Endothelial cell of umbilical vein (primary cell): ENCODE measurements at places on chromosomes 7 and 10. TPM values are rescaled to one million over a fixed set of nuclear protein-coding genes. Genes with fewer than 3 reads are reported as not detected.

IFIT1B gene
- total RNA-seq: not detected in 2 replicates

PLCE1 gene
- 0.04 and 0.05 TPM in 2 replicates for total RNA-seq

COL28A1 gene
- total RNA-seq: not detected in 2 replicates

MSRB2 gene
- 16.2 and 19.4 TPM in 2 replicates for total RNA-seq

WAC gene
- 101 and 104 TPM in 2 replicates for total RNA-seq

GPC2 gene
- total RNA-seq: 17.5 and 20.9 TPM in 2 replicates

AMPH gene
- 8.0 and 9.2 TPM in 2 replicates for total RNA-seq

COL1A2 gene
- total RNA-seq: 5.6 and 40.8 TPM in 2 replicates

CCDC71L gene
- total RNA-seq: 62.5 and 65.2 TPM in 2 replicates

ELN gene
- 0.18 and 1.7 TPM in 2 replicates for total RNA-seq

CALML5 gene
- total RNA-seq: not detected in 2 replicates

WNT8B gene
- total RNA-seq: not detected in 2 replicates

DNA sequence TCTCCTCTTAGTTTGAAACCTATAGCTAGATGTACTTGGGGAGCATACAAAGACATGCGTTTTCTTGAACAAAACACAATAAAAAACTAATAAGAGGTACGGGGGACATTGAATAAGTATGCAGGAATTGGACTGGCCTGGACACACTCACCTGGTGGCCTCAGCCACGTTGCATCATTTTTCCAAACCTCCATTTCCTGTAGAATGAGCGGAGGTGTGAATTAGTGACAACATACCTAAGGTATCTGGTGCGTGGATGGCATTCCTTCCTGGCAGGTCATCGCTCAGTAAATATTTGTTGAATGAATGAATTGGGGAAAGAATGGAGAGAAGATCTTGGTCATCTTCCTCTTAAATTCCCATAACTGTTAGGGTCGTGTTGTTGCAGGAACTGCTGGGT, 103.2 kb upstream of the CTBP2 start:
- H3K27ac ChIP-seq: no peak overlapping the region
- no peak for DNase-seq
- H3K4me1 ChIP-seq: no peaks in the 10 kb centered on the region
- no peaks in the 10 kb centered on the region for H3K27me3 ChIP-seq
- no peak overlapping the region for H3K4me3 ChIP-seq
- H3K36me3 ChIP-seq: no peaks in the 10 kb centered on the region

- no peaks in the 10 kb centered on the region for H3K4me1 ChIP-seq
- no peak for DNase-seq
Measured at GRCh38 chr7:19128856-19129255, 11.4 kb upstream of the TWIST1 start.

GRCh38 chr10:99234041-99234790, 1.4 kb downstream of the HPSE2 start:
- H3K27me3 ChIP-seq: peaks cover 65% of the 10 kb centered on the region
- no peaks in the 10 kb centered on the region for H3K36me3 ChIP-seq
- no peaks in the 10 kb centered on the region for H3K4me1 ChIP-seq
- DNase-seq: peak; percentile 26

GRCh38 chr10:35792291-35792690, 150.2 kb upstream of the FZD8 start:
- H3K36me3 ChIP-seq: no peaks in the 10 kb centered on the region
- no peaks in the 10 kb centered on the region for H3K27me3 ChIP-seq
- DNase-seq: no peak
- H3K27ac ChIP-seq: no peak overlapping the region
- peaks cover 6% of the 10 kb centered on the region for H3K4me1 ChIP-seq

DNA sequence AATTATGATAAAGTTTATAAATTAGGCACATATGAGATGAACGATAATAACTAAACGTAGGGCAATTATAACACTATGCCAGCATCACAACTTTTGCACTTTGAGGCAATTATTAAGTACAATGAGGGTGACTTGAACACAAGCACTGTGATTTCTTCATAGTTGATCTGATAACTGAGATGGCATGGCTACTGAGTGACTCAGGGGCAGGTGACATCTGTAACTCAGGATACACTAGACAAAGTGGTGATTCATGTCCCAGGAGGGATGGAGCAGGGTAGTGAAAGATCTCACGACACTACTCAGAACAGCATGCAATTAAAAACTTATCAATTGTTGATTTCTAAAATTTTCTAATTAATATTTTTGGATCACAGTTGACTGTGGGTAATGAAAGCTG, 98.3 kb upstream of the ARHGAP21 start:
- no peaks in the 10 kb centered on the region for H3K36me3 ChIP-seq
- H3K27me3 ChIP-seq: no peaks in the 10 kb centered on the region
- DNase-seq: no peak

- no peaks in the 10 kb centered on the region for H3K27me3 ChIP-seq
- H3K4me1 ChIP-seq: no peaks in the 10 kb centered on the region
- DNase-seq: no peak
- no peak overlapping the region for H3K27ac ChIP-seq
Measured at GRCh38 chr7:2124604-2125345, 108.0 kb downstream of the MAD1L1 start.

- no peak for DNase-seq
- H3K36me3 ChIP-seq: peaks cover 13% of the 10 kb centered on the region
- H3K4me3 ChIP-seq: no peak overlapping the region
- peaks cover under 1% of the 10 kb centered on the region for H3K27me3 ChIP-seq
- H3K4me1 ChIP-seq: peaks cover 5% of the 10 kb centered on the region
- no peak overlapping the region for H3K27ac ChIP-seq
Measured at GRCh38 chr10:43644252-43644651, 4.4 kb downstream of the ZNF32 start.

GRCh38 chr7:150852371-150852905, at the start of gene AOC1:
AOC1 (plus strand) TSS chr7:150852517; CDS start chr7:150856471, 3,954 bp downstream.
- no peak for DNase-seq
- H3K4me3 ChIP-seq: no peak within 1 kb of the TSS
- H3K4me1 ChIP-seq: no peaks in the 10 kb centered on the region

DNA sequence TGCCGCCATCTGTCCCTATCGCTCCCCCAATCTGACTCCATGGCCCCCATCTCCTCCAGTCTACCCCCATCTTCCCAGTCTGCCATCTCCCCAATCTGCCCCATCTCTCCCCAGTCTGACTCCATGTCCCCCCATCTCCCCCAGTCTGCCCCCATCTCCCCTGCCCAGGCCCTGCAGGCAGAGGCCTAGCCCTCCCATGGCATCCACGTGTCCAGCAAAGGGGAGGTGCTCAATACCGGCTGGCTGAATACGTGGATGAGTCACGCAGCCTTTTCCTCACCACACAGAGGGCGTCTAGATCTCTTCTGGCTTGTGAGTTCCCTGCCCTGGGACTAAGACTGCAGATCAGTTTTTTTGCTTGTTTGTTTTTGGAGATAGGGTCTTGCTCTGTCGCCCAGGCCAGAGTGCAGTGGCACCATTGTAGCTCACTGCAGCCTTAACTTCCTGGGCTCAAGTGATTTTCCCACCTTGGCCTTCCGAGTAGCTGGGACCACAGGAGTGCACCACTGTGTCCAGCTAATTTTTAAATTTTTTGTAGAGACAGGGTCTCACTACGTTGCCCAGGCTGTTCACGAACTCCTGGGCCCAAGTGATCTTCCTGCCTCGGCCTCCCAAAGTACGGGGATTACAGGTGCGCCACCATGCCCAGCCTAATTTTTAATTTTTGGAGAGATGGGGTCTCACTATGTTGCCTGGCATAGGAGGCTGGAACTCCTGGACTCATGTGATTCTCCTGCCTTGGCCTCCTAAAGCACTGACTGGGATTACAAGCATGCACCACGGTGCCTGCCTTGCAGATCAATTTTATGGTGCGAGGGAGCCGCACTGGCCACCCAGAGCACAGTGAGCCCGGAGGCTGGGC, 15.3 kb upstream of the GPR146 start:
- no peaks in the 10 kb centered on the region for H3K36me3 ChIP-seq
- H3K27ac ChIP-seq: peak overlapping the region; percentile 26
- no peak overlapping the region for H3K4me3 ChIP-seq
- H3K4me1 ChIP-seq: peaks cover 8% of the 10 kb centered on the region
- no peaks in the 10 kb centered on the region for H3K27me3 ChIP-seq

- H3K4me3 ChIP-seq: no peak overlapping the region
- no peaks in the 10 kb centered on the region for H3K27me3 ChIP-seq
- DNase-seq: no peak
- H3K27ac ChIP-seq: no peak overlapping the region
Measured at GRCh38 chr7:106273009-106273668, 11.6 kb downstream of the NAMPT start.

DNA sequence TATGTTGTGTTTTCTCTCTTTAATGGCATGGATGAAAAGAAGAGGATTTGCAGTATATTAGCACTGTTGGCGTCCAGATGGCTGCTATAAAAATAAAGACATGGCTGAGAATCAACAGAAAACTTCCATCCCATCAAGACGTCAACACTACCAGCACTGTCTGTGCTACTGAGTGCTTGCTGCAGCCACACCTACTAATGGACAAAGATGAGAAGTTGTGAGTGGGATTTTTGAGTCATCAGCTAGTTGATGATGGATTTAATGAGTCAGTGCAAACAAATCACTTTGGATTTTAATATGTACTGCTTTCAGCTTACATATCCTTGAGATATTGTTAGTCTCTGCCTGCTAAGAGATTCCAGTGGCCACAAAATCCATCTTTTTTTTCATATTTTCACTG, 631.0 kb upstream of the ANKRD30A start:
- no peaks in the 10 kb centered on the region for H3K27me3 ChIP-seq
- peak; percentile 87 for DNase-seq
- peak overlapping the region; percentile 40 for H3K27ac ChIP-seq
- H3K4me1 ChIP-seq: peaks cover 45% of the 10 kb centered on the region

DNA sequence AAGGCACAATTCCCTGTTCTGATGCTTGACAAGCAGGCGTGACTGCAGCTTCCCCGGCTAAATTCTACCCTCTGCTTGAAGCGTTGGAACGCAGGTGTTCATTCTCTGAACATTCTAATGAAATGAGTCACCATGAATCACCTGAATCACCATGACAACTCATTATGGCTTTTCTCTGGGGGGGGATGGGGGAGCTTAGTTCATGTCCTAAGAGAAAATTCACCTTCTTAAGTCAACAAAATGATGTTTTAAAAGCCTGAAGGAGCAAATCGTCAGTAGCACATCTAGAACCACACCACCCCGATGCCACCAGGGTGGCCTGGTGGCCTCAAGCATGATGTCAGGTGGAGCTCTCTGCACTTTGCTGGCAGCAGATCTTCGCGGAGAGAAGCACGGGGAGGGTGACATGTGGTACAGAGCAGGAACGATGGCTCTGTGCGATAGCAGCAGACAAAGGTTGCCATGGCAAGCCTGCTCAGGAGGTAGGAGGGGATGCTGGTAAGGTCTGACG, 33.7 kb downstream of the DDC start:
- H3K36me3 ChIP-seq: no peaks in the 10 kb centered on the region
- peak; percentile 15 for DNase-seq
- no peak overlapping the region for H3K4me3 ChIP-seq
- no peak overlapping the region for H3K27ac ChIP-seq
- H3K27me3 ChIP-seq: no peaks in the 10 kb centered on the region

DNA sequence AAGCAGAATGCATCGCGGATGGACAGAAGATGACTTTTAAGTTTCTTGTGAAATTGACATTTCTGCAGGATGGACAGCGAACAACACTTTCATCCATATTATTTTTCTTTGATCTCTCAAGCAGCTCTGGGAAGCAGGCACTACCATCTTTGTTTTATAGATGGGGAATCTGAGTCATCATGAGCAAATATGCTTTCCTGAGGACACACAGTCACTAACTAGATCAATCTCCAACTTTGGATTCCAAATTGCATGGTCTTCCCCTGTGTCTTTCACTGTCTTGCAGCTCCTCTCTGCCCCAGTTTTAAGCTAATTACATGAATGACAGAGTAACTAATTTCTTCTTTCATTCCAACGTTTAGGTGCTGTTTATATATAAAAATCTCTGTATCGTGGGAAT, 201.5 kb downstream of the ADAM12 start:
- no peaks in the 10 kb centered on the region for H3K36me3 ChIP-seq
- H3K4me1 ChIP-seq: no peaks in the 10 kb centered on the region
- DNase-seq: no peak

GRCh38 chr7:23615331-23615730, 18.1 kb downstream of the CCDC126 start:
- H3K27ac ChIP-seq: no peak overlapping the region
- H3K27me3 ChIP-seq: no peaks in the 10 kb centered on the region
- DNase-seq: no peak
- H3K4me1 ChIP-seq: no peaks in the 10 kb centered on the region
- no peak overlapping the region for H3K4me3 ChIP-seq
- no peaks in the 10 kb centered on the region for H3K36me3 ChIP-seq

DNA sequence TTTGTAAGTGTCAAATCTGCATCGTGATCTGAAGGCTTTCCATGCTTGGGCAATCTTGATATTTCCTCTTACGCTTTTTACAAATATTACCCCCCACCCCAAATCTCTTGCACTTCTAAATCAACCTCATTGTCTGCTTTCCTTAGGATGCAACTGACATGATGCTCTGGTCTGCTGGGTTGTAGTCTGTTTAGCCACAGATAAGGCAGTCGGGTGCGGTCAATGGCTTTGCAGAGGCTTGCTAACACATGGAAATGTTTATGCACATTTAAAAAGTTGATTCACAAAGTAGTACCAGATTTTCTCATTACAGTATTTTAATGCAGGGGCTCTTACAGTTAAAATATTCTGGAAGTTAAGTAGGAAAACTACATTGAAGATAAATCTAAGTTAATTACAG, 172.5 kb downstream of the BAMBI start:
- no peak overlapping the region for H3K4me3 ChIP-seq
- H3K36me3 ChIP-seq: no peaks in the 10 kb centered on the region
- H3K4me1 ChIP-seq: no peaks in the 10 kb centered on the region
- no peak overlapping the region for H3K27ac ChIP-seq
- peaks cover 18% of the 10 kb centered on the region for H3K27me3 ChIP-seq

GRCh38 chr7:1695800-1696454, 25.9 kb downstream of the ELFN1 start:
- no peaks in the 10 kb centered on the region for H3K27me3 ChIP-seq
- no peak for DNase-seq
- H3K27ac ChIP-seq: no peak overlapping the region

DNA sequence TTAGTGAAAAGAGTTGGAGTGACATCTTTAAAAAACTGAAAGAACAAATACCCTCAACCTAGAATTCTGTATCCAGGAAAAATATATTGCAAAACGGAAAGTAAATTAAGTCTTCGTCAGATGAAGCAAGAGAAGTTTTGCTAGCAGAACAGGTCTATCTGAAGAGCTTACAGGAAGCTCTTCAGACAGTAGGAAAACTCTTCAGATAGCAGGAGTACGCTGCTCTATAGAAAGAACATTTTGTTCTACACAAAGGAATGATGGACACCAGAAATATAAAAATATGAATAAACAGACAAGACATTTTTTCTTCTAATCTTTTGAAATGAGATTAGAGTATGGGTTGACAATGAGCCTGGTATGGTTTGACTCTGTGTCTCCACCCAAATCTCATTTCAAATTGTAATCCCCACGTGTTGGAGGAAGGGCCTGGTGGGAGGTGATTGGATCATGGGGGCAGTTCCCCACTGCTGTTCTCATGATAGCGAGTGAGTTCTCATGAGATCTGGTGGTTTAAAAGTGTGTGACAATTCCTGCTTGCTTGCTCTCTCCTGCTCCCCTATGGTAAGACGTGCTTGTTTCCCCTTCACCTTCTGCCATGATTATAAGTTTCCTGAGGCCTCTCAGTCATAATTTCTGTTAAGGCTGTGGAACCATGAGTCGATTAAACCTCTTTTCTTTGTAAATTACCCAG, 567.3 kb downstream of the AUTS2 start:
- H3K36me3 ChIP-seq: no peaks in the 10 kb centered on the region
- no peak overlapping the region for H3K4me3 ChIP-seq
- DNase-seq: no peak
- no peak overlapping the region for H3K27ac ChIP-seq
